ENCODE measurements at places on chromosomes 7 and 10.

GRCh38 chr7:33593611-33594010 lies 311.7 kb upstream of the BMPER start:
- no peak for DNase-seq

- no peak for DNase-seq
Measured at GRCh38 chr7:70612811-70613210, 519.1 kb upstream of the GALNT17 start.

DNA sequence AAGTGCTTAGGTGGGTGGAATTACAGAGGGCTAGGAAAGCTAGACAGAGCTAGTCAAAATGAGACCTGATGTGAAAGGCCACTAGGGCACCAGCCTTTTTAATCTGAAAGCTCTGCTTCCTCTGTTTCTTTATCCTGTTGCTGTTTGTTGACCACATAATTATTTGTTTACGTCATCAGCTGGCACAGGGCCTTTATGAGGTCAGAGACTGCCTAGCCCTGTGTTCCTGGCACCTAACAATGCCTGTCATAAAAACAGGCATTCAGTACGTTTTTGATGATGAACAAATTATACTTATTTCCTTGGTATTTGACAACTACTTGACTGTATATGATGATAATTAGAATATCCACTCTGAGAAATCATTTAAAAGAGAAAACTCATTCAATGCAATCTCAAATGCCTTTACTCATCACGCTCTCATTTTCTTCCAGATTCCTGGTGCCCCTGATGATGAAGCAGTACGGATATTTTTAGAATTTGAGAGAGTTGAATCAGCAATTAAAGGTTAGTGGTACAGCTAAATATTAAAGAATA lies 26.0 kb downstream of the RBM17 start:
- DNase-seq: no peak

GRCh38 chr10:87038286-87038717 lies 18.2 kb downstream of the FAM25A start:
- DNase-seq: no peak

DNA sequence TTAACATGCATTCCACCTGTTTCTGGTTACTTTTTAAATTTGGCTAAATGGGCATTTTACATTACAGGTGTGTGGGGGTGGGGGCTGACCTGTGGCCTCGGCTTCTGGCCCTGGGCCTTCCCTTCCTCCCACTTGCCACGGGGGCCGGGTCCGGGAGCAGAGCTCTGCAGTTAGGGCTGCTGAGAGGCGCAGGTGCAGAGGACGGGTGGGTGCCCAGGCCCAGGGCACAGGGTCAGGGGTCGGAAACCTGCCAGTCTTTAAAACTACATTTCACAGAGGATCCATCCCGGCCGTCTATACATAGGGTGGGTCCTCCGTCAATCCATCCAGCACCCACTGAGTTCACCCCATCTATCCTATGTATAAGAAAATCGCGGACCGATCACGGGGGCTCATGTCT lies 106.5 kb upstream of the INSIG1 start:
- DNase-seq: no peak

DNA sequence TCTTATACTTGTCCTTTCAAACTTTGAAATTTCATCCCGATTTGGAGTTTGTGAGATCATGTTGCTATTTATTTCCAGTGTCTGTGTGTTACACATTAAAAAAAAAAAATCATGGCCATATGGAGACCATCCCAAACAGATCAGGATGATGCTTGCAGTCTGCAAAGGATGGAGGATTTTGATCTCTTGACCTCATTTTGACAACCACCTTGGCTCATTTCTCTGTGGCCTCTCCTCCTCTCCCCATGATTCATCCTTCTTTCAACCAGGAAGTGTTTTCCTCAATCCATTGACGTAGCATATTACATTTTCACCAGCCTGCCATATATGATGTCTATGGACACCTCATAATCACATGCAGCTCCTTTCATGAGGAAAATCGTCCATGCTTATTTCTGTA lies 68.9 kb upstream of the INSYN2A start:
- DNase-seq: no peak

GRCh38 chr10:132360766-132361447 lies 28.9 kb downstream of the LRRC27 start:
- no peak for DNase-seq

DNA sequence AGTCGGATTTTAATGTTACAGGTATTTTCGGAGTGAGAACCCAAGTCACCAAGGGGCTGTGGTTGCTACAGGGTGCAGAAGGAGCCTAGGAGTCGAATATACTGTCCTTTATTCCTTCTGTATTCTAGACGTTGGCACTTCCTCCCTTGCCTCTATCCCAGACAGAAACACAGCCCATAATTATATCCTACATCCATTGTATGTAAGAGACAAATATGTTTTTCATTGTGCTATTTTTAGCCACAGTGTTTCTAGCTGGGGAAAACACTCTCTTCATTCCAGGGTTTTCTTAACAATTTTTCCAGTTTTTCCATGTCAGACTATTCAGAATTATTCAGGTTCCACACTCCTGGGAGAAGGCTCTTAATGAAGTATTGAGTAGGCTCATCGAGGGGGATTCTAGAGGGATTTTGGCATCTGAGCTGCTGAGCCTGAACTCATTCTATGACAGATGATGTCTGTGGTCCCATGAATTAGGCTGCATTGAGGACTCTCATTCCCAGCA lies 32.6 kb downstream of the KIAA1217 start:
- DNase-seq: no peak

DNA sequence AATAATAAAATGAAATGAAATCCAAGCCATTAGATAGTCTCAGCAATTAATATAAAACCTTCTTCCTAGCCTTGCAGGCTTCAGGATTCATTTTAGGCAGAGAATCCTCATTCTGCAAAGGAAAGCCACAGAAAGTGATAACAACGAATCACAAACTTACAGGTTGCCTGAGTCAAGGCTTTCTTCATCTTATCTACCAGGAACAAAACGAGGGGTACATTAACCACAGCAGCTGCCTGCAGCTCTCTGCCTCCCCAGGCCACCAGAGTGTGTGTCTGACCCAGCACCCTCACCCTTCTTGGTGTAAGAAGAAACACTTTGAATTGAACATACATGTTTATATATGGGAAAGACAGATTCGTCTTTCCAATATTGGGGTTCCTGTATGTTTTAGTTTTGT lies 12.5 kb upstream of the TNS3 start:
- DNase-seq: no peak

GRCh38 chr10:113108194-113108835 lies 158.3 kb downstream of the TCF7L2 start:
- DNase-seq: no peak

DNA sequence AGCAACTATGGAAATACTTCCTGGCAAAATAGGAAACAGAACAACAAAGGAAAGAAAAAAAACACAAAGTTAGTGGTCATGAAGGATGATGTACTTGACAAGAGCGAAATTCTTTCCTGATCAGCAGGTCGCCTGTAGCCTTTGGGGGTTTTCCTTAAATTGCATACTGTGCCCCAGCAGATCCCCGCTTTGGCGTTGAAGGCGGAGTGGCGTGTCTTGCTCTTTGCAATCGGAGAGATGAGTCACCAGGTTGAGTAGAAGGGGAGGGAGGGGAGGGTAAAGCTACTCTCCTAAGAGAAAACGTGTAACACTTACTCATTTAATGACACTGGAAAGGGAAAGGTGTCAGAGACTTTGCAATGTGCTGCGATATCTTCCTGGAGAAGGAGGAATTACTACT lies 587.2 kb downstream of the SORCS1 start:
- no peak for DNase-seq

DNA sequence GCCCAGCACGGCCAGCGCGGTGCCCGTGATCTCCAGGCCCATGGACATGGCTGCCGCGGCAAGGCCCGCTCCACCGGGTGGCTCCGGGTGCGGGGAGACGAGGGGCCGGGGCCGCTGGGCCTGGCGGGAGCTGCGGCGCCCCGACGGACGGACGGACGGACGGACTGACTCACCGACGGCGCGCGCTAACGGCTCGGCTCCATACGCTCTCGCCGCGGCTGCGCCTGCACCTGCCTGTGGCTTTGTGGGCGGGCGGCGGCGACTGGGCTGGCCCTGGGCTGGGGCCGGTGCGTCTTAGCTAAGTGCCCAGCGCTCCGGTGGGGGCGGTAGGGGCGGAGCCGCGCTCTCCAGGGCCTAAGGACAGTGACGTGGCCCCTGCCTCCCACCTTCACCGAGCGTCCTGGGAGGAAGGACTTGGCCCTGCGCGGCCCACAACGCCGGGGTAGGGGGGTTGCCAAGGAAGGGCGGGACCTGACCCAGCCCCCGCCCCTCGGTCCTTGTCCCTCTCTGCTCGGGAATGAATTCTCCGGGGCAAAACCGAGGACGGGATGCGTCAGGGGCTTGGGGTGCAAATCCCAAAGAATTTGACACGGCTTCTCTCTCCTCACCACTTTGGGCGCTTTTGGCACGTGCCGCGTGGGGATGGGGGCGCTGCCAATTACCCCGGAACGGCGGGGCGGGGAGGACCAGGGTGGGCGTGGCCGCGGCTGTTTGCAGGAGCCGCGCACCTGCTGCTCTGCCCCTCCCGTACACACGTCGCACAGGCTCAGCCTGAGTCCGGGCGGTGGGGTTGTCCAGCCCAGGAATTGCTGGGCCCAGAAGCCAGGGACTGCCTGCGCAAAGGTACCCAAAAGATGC lies at the start of gene CLDN3:
CLDN3 (minus strand) TSS at position 269 of the 858 bp plus-strand sequence; CDS start at position 48, 221 bp downstream.
- no peak for DNase-seq

- no peak for DNase-seq
Measured at GRCh38 chr10:33260403-33261149, 73.9 kb downstream of the NRP1 start.

DNA sequence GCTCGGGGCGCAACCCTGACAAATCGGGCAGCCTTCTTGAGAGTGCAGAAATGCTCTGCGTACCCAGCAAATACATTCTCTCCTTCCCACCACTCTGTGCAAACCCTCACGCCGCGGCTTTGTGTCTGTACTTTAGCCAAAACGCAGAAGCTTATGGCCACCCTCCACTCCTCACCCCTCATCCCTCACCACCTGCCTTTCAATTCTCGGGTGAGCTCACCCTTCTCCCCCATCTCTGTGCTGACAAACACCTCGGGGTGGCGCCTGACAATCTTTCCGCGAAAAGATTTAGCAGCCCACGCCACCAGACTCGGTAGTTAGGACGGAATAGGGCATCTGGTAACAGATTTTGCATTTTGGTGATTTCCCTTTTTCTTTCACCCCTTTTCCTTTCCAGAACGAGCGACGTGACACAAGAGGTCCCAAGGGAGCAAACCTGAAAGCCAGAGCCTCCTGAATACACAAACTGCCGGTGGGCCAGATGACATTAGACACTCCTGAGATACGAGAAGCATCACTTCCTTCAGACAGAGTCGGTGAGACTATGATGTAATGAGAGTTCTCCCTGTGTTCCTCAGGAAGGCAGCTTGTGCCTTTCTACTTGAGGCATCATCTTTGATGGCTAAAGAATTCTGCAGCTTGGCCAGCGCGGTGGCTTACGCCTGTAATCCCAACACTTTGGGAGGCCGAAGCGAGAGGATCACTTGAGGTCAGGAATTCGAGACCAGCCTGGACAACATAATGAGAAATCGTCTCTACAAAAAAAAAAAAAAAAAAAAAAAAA lies 671 bp upstream of the ATAD1 start:
- DNase-seq: no peak

DNA sequence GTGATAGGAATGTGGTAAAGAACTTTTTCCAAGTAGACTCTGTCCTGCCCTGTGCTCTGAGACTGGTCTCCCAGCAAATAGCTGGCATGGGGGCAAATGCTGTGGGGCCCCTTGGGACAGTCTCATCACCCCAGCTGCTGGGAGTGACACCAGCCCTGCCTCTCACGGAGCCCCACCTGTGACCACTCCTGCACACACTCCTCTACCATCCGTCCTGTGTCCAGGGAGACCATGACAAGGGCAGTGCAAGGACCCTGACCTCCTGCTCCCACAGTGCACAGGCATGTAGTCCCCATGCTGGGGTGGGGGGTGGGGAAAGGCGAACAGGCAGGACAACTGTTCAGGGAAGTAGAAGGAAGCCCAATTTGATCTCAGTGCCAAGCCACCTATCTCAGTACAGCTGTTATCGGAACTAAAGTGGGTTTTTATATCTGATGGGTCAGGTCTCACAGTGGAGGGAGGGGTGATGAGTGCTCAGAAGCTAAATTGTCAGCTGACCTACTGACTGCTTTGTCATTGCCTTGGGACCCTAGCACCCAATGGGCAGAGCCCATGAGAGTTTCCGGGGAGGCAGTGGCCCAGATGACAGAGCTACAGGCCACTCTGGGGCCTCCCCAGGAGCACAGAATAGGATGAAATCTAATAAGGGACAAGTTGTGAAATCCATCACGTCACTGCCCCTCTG lies 24.5 kb downstream of the VSTM4 start:
- DNase-seq: no peak

GRCh38 chr10:71472466-71472865 lies 75.7 kb downstream of the CDH23 start:
- DNase-seq: no peak

DNA sequence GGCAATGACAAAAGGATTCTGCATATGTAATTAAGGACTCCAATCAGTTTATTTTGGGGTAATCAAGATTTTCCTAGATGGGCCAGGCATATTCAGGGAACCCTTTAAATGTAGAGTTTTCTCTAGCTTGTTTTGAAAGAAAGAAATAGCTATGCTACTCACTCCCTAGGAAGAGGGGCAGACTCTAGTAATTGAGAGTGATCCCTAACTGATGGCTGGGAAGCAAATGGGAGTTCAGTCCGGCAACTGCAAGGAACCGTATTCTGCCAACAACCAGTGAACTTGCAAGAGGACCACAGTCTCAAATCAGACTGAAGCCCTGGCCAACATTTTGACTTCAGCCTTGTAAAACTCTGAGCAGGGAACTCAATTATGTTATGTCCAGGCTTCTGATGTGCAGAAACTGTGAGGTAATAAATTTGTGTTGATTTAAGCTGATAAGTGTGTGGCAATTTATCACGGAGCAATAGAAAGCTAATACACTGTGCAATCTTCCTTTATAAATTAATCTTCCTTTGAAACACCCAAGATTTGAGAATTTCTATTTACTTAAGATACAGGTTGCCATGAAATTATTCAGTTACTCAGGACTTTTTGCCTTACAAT lies 14.0 kb downstream of the AOAH start:
- DNase-seq: no peak

GRCh38 chr10:47438857-47439474 lies 44.9 kb downstream of the ANXA8 start:
- peak; percentile 54 for DNase-seq

DNA sequence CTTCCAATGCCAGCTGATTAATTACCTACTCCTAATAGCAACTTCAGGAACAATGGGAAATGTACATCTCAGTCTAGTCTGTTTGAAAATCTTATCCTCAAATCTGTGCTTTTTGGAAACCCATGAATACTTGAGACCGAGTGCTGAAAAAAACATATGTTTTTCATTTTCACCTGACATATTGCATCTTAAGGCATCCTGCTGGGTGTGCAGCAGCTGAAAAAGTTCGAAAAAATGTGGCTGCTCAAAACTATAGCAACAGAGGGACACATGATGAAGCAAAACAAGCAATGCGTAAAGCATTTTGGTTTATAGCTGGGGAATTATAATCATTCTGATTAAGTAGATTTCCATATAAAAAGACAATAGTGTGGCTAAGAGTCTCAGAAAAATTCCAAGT lies 218.0 kb downstream of the CREB5 start:
- no peak for DNase-seq
